Endothelial cell of coronary artery (primary cell): ENCODE measurements at places on chromosomes 11 and 22. TPM values are rescaled to one million over a fixed set of nuclear protein-coding genes. Genes with fewer than 3 reads are reported as not detected.

The ANKRD42 gene
- 6.5 and 8.4 TPM in 2 replicates for total RNA-seq

The CNTF gene
- 1.5 and 1.9 TPM in 2 replicates for total RNA-seq

The OR6Q1 gene
- total RNA-seq = not detected in 2 replicates

The OR51E2 gene
- total RNA-seq = not detected in 2 replicates

The PRR33 gene
- total RNA-seq = not detected in 2 replicates

The SYT7 gene
- total RNA-seq = 0.18 and 0.19 TPM in 2 replicates

The GPHA2 gene
- total RNA-seq = not detected in 2 replicates
